Endodermal cell (in vitro differentiated cells): ENCODE measurements at places on chromosomes 16 and 17. TPM values are rescaled to one million over a fixed set of nuclear protein-coding genes. Genes with fewer than 3 reads are reported as not detected.

CORO7 gene
- total RNA-seq = 26.1 to 32.5 TPM (median 31.0 TPM) in 3 replicates

PRSS36 gene
- 0.48 to 0.71 TPM in 2 of 3 replicates, not detected in the other for total RNA-seq

C16orf96 gene
- 1.2 and 1.5 TPM in 2 replicates for total RNA-seq

CBLN1 gene
- 1.2 and 1.3 TPM in 2 replicates for total RNA-seq

NPIPB6 gene
- total RNA-seq = 3.4 and 3.5 TPM in 2 replicates

C1QTNF8 gene
- total RNA-seq = 0.15 TPM in 1 of 2 replicates, not detected in the other
